Brain pericyte (primary cell): ENCODE measurements at places on chromosomes 5 and 9.

DNA sequence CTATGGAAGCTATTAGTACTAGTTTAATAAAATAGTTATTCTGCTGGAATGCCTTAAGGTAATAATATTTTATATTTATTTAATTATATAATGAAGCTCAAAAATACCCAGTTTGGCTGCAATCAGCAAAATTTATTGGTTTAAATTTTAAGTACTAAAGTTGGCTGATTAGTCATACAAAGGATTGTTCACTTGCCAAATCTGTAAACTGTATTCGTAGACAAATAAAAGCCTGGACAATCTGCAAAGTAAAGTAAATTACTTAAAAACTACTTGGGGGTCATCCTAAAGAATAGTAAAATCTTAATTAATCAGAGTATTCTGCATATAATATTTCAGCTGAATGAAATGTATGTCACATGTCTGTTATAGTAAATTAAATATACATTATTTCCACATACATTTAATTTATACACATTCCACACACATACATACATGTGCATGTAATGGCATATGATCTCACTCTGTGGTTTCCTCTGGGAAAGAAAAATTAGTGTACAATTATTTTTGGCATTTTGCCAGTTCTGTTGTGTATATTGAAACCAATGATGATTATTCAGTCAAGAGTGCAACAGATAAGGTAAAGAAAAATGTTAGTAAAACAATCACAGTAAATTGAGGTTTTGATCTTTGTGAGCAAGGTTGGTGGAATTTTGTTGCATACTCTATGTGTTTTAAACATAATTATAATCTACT is 455.9 kb downstream of the CDH9 start:
- DNase-seq: no peak

- DNase-seq: peak; percentile 45
These were observed 449 bp upstream of the PCSK5 start for GRCh38 chr9:75889977-75890471.

DNA sequence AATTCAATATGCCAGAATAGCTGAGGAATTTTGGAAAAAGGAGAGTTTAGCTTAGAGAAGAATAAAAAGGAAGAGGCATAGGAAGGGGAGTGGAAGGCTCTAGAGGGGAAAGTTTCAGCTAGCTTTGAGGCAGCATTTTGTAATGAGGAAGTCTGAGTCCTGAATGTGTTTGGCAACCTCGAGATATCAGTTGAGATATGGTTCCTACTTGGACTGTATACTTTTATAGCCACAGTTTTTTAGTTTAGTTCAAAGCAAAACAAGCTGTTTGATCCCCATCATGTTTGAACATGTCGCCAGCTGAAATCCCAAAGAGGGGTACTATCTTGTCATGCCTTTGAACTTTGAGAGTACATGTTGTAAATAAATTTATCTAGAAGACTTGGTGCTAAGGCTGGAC is 559.0 kb upstream of the FTMT start:
- no peak for DNase-seq

DNA sequence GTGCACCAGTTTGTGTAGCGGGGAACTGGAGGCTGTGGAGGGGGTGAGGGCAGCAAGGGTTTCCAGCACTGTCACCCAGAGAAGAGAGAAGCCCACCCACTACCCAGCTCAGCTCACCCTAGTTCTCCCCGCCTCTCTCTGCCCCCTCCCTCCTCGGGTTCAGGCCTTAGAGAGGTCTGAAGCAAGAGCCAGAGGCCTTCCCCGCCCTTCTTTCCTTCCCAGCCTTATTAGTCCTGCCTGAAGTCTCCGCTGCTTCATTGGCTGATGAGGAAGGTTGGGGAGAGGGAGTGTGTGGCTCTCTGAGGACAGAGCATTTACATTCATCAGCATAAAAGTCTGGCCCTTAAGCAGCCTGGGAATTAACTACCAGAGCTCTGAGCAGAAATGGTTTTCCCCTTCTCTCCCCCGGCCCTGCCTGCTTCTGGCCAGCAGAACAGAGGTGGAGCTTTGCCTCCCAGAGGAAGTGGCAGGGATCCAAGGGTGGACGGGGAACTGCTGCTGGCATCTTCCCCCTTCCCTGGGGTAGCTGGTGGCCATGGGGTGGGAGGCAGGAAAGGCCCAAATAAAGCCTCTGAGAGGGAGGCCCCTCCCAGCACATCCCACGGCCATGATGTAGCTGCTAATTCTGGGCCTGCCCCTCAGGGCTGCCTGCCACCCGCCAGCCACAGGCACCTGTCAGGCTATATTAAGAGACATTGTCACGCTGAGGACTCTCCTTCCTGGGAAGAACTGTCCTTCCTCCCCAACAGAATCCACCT is 4.1 kb downstream of the DNAJB5 start:
- DNase-seq: no peak

- no peak for DNase-seq
These were observed 39.8 kb upstream of the FUBP3 start for GRCh38 chr9:130539420-130540223.

DNA sequence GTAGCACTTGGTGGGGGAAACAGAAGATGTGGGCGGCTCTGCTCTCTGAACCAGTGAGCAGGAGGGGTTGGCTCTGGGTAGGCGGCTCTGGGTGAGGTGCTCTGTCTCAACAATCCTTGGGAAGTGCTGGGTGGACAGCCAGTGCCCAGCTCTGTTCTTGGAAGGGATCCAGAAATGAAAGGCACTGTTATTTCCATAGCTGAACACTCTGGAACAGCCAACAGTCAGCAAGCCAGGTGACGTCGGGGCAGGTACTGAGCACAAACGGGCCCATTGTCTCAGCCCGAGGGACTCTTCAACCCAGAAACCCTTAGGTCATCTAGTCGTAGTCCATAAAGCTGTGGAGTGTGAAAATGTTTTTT is 36.3 kb downstream of the OLFM1 start:
- DNase-seq: no peak

DNA sequence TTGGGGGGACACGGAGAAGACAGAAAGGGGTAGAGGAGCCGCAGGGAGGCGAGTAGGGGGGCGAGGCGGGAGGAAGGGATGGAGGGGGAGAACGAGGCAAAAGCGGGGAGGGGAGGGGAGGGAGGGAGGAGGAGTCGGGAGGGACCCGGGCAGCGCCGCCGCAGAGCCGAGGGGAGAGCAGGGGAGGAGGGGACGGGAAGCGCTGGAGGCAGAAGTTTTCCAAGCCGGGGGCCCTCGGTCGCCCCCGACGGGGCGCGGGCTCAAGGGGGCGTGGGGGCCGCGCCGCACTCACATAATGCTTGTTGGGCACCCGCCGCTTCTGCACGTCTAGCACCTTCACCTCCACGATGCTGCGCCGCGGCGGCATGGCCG is 353 bp downstream of the SH3PXD2B start:
- no peak for DNase-seq

GRCh38 chr5:154743812-154744211 is 11.4 kb upstream of the LARP1 start:
- no peak for DNase-seq

DNA sequence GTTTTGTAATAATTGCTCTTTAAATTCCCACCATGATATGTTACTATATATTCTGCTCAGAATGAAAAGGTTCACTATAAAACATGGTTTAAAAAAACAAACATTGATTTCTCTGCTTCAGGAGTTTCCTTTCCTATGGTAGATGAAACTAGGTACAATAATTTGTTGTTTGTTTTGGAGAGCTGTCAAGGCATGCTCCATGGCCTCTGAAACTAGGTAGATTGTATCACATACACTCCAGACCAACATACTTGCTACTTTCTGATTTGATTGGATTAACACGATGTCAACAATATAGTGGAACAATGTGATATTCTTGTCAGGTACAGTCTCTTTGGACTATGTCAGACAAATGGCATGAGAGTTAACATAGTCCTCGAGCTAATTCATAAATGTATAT is 452.7 kb upstream of the CDH9 start:
- no peak for DNase-seq

- no peak for DNase-seq
These were observed 13.1 kb downstream of the LRRC26 start for GRCh38 chr9:137156567-137157375.

GRCh38 chr5:133357758-133358157 is 254.6 kb downstream of the FSTL4 start:
- DNase-seq: no peak

DNA sequence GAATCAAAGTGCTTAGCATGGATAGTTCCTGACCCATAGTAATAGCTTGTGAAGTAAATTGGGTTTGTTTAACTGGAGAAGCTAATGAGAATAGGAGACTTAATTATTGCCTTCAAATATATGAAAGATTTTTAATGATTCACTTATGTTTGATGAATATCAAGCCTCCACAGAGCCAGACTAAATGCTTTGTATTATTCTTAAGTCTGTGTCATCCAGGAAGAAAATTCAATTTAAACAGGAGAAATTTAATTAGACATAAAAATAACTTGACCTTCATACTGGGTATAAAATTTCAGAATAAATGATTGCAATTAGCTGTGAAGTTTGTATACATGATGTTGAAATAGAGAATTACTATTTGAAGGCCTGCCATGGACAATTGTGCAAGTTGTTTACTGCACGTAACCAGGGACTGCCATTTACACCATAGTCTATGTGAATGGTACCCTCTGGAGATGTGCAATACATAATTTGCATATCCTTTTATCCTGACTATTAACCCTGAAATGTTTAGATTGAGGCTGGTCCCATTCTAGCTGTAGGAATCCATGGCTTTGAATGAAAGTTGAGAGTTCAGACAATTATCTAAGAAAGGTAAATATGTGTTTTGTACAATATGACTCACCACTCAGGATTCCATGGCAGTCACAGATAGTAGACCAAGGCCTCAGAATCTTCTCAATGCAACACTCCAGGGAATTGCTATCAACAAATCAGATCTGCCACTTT is 133.5 kb upstream of the IL12B start:
- no peak for DNase-seq

- DNase-seq: no peak
These were observed 664.2 kb upstream of the ZNF608 start for GRCh38 chr5:125410537-125411070.

- no peak for DNase-seq
These were observed 237.4 kb upstream of the PIK3R1 start for GRCh38 chr5:67978171-67978570.

DNA sequence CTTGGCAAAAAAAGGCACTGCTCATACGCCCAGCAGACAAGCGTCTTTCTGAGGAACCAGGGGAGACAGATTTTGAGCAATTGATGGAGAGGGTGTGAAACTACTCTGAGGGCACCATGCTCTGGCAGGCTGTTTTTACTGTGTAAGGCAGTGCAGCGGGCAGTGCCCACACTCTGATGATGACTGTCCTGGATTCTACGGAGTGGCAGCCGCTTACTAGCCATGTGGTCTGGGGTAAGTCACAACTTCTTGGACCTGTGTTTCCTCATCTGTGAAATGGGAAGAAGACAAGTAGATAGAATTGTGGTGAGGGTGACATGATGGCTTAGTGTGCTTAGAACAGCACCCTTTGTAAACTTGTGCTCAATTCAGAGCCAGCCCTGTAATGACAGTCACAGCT is 38.8 kb downstream of the FABP6 start:
- DNase-seq: no peak

DNA sequence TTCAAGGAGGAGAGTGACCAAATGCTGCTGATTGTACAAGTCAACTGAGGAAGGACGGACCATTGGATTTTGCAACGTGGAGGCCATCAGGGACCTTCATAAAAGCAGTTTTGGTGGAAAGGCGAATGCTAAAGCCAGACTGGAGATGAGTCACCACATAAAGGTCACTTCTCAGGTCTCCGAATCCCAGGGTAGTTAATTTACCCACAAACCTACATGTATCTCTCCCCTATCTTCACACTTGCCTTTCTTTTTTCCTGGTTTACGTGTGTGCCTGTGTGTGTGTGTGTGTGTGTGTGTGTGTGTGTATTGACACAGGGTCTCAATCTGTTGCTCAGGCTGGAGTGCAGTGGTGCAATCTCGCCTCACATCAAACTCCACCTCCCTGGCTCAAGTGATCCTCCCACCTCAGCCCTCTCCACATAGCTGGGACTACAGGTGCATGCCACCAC is 4.6 kb upstream of the CTNNA1 start:
- no peak for DNase-seq

- no peak for DNase-seq
These were observed 1.0 kb upstream of the FBXW11 start for GRCh38 chr5:172007175-172008110.

GRCh38 chr9:34375901-34376595 is 650 bp downstream of the MYORG start:
- DNase-seq: no peak

DNA sequence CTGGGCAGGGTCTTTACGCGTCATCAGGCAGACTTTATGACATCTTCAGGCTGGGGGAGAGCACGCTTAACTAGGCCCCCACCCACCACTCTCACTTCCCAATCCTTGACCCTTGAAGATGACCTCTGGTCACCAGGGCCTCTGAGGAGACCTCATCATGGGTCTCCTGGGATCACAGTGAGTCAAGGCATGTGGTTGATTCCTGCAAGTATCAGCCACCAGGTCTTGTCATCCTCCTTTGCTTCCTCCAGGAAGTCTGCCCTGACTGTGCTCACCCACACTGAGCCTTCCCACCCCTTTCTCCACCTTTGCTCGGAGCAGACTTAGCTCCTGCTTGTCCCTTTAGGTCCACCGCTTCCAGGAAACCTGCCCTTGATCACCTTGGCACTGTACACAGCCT is 17.3 kb downstream of the ODF2 start:
- no peak for DNase-seq

- DNase-seq: no peak
These were observed 182.8 kb downstream of the CFAP90 start for GRCh38 chr5:7668161-7668560.

GRCh38 chr9:136044971-136045594 is 50.0 kb downstream of the NACC2 start:
- no peak for DNase-seq

DNA sequence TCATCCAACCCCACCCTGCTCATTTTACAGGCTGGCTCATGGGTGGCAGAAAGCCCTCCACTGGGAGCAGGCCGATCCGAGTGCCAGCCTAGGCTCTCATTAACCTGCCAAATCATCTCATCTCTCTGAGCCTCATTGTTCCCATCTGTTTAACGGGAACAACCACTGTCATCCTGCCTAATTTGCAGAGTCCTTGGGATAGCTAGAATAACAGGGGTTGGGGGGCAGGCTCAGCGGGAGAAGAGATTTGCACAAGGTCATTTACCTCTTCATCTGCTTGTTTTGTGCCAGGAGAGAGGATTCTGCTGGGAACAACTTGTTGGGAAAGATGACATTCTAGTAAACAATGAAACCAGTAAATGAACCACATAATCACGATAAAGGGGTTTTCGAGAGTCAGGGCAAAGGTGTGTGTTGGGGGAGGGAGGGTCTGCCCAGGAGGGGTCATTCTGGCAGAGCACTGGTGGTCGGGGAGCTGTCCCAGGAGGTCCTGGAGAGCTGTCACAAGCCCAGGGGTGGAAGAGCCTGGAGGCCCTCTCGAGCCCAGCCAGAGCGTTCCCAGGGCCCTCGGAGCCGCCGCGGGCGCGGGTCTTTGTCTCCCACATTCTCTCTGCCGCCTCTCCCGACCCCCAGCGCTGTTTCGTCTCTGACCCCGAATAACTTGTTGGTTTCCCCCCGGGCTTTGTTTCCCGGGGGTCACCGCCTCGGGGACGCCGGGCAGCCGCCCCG is 22.8 kb upstream of the NDST1 start:
- DNase-seq: no peak
